AG09309 (cell line): ENCODE measurements at places on chromosomes 5 and 9.

- DNase-seq: no peak
Observed at GRCh38 chr5:137847687-137848086, 20.0 kb upstream of the MYOT start.

GRCh38 chr9:115035841-115036612 lies 81.9 kb downstream of the TNC start:
- DNase-seq: peak; percentile 83

GRCh38 chr9:109477258-109478050 lies 20.7 kb downstream of the PTPN3 start:
- DNase-seq: no peak

DNA sequence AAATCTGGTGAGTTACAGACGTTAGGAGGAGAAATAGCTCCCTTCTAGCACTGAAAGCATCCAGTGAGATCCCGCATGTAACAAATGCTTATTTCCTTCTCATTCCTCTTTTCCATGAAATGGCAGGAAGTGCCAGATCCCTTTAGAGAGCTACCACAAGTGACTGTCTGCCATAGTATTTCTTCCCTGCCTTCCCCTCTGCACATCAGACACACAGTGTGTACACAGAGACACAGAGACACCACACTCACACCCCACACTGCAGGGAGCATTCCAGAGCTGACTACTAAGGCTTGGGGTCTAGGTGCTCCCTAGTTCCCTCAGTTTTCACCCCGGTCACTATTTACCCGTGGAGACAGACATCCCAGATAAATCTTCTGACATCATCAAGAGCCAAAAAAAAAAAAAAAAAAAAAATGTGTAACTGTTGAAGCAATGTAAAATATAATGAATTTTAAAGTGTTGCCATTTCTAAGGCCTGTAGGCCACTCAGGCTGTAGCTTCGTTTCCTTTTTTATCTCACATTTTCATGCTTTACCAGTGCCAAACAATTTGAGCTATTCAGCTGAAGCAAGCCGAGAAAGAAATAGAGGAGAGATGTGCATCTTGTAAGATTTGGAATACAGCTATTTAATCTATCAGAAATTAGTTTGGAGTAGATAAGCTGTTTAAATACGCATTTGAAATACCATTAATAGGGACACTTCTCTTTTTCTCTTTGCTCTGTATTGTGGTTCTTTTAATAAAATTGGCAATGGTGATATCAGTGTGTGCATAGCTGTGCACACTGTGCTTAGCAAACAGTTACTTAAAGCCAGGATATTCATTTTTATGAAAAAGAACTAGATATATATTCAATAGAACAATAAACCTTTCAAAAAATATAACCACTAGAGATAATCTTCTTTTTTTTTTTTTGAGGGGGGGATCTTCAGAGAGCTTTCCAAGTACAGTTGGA lies 405.5 kb downstream of the PDE4D start:
- no peak for DNase-seq

DNA sequence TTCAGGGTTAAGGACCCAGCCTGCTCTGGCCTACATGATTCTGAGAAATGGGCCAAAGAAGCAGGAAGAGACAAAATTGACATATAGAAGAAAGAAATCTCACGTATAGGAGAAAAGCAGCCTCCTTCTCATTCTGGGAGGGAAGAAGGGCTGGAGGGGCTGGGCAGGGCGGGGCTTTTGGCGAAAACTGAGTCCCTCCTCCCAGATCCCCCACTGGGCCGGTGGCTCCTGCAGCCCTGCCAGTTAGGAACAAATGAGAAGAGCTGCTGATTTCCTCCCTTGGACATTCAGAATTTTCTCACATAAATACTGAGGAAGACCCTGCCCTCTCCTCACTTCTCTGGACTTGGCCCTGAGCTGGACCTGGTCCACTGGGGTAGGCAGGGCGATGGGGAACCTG lies at the start of gene WNT8A:
Gene WNT8A, plus strand, starts transcription at position 332 of the 400 bp plus-strand sequence. CDS start 95 bp downstream, outside the sequence.
- no peak for DNase-seq

GRCh38 chr5:147450606-147451005 lies 59.3 kb downstream of the DPYSL3 start:
- DNase-seq: no peak

- no peak for DNase-seq
Observed at GRCh38 chr5:127313847-127314473, 23.4 kb downstream of the MEGF10 start.

- no peak for DNase-seq
Observed at GRCh38 chr5:3311433-3311832, 284.2 kb upstream of the IRX1 start.

- DNase-seq: no peak
Observed at GRCh38 chr5:113128082-113128481, 151.5 kb downstream of the DCP2 start.

DNA sequence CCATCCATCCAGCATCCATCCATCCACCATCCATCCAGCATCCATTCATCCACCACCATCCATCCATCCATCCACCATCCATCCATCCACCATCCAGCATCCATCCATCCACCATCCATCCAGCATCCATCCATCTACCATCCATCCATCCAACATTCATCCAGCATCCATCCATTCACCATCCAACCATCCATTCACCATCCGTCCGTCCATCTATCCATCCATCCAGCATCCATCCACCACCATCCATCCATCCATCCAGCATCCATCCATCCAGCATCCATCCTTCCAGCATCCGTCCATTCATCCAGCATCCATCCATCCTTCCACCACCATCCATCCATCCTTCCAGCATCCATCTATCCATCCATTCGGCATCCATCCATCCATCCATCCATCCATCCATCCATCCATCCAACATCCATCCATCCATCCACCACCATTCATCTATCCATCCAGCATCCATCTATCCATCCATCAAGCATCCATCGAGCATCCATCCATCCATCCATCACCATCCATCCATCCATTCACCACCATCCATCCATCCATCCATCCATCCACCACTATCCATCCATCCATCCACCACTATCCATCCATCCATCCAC lies 32.4 kb upstream of the WDR5 start:
- DNase-seq: no peak

DNA sequence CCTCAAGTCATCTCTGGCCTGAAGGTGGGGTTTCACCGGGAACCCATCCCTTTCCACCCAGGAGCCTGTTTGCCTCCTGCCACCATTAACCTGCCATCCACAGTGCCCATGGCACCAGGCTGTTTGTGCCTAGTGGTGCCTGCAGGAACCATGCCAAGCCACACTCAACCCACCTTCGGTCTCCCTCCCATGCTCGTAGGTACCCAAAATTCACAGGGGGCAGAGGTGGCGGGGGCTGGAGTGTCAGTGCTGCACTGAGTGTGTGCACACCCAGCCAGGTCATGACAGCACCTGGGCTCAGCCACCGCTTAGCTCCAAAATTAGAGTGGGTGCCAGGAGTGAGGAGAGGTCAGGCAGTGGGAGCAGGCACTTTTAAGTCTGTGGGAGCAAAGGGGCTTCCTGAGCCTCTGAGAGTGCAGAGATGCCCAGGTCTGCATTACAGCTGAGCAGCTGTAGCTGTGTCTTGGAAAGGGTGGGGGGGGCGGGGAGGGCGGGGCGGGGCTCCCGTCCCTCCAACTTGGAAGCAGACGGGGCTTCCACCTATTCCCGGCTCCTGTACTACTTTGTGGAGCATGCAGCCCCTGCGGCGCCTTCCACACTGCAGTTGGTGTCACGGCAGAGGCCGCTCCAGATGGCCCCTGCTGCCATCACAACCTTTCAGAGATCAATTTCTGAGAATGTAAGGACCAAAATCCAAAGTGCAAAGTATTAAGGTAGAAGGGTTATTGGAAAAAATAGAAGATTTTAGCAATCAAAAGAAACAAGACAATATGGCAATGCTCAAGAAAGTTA lies 2396.8 kb upstream of the C9orf72 start:
- no peak for DNase-seq

- no peak for DNase-seq
Observed at GRCh38 chr5:75964008-75964407, 119.2 kb upstream of the SV2C start.
